ENCODE measurements at places on chromosomes 13 and 19. TPM values are rescaled to one million over a fixed set of nuclear protein-coding genes. Genes with fewer than 3 reads are reported as not detected.

GRCh38 chr13:76991432-76991795, 467 bp upstream of the CLN5 start:
- DNase-seq = no peak

- DNase-seq = no peak
These were observed 10.4 kb upstream of the CACTIN start for GRCh38 chr19:3636962-3637361.

- no peak for DNase-seq
These were observed 13.1 kb downstream of the XRCC1 start for GRCh38 chr19:43562226-43562697.

DNA sequence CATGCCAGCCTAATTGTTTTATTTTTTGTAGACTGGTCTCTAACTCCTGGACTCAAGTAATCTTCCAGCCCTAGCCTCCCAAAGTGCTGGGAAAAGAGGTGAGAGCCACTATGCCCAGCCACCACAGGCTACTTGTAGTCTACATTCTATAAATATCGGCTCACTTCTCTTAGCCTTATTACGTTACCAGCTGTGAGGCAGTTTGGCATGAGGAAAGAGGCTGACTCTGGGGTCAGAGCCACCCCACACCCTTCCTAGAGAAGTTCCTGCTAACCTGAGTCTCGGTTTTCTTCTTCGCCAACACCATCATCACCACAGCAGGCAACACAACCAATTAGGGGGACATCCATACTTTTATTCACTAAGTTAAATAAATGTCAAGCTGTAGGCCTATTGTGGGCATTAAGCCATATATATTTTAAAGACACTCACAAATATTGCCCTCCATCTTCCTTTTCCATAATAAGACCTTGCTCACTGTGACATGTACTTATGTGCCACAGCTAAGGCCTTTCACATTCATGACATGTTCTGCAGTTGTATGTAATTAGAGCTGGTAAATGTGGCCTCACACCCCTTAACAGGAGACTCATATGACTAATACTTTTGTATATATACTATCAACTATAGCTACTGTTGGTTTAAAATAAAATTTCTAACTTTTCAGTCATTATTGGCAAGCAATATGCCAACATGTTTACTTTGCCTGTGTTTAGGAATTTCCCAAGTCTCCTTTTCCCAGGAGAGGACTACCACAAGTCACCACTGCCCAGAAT, 5.7 kb downstream of the SLC25A30 start:
- no peak for DNase-seq

- DNase-seq = no peak
These were observed 15.4 kb downstream of the MED26 start for GRCh38 chr19:16612636-16613035.

DNA sequence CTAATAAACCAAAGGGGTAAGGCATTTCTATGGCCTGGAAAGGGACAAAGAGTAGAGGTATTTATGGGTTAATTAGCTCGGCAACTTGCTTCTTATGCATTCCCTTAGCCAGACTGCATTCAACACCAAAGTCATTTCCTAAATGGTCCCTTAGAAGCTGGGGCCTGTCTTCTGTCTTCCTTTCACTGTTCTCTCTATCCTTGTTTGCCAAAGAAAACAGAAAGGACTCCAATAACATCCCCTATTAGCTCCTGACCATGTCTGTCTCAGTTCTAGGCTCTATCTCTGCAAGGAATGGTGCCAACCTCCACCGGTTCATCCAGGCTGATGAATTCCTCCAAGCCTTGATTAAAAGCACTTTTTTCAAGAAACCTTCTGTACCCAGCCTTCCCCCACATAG, 123.5 kb downstream of the KCTD12 start:
- no peak for DNase-seq

DNA sequence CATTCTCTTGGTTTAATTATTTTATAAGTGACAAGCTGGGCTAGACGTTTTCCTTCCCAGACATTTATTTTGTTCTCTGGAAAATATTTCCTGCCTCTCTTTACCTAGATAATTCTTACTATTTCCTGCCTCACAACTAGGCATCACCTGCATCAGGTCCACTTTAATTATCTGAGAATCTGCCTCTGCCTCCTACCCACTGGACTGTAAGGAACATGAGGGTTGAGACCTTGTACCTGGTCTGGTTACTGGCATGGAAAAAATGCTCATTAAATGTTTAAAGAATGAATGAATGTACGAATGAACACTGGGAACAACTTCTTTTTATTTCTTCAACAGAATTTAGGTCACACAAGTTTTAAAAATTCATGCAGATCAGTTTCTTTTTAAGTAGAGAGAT, 13.4 kb upstream of the METTL21C start:
- DNase-seq = no peak

DNA sequence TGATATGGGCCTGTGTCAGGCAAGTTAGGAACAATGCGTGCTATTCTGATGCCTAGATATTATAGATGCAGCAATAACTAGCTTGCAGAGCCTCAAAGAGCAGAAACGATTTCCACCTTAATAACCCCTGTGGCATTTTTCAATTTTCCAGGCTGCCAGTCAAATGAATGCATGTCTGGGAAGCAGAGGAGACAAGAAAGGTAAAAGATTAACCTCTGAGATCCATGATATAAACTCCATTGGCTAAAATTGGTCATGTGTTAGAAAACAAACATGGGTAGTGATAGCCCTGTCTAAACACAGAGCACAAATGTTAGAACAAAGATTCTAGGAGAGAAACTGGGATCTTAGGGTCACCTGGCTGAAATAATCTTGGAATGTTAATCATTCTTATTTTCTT, 811.1 kb downstream of the DIAPH3 start:
- no peak for DNase-seq

DNA sequence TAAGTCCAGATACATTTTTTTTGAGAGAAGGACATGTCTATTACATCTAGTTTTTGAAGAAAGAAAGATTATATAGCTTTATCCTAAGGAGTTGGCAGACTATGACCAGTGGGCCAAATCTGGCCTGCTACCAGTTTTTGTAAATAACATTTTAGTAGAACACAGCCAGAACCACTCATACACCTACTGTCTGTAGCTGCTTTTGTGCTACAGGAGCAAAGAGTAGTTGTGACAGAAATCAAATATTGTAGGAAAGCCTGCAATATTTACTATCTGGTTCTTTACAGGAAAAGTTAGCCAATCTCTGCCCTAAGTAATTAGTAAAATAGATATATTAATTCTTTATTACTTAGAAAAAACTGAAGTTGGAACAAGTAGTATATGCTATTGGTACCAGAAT, 17.2 kb downstream of the TDRD3 start:
- no peak for DNase-seq

GRCh38 chr13:112842931-112843391, 126.1 kb upstream of the MCF2L start:
- DNase-seq = no peak

GRCh38 chr13:113129921-113130750, 7.5 kb downstream of the F10 start:
- no peak for DNase-seq

DNA sequence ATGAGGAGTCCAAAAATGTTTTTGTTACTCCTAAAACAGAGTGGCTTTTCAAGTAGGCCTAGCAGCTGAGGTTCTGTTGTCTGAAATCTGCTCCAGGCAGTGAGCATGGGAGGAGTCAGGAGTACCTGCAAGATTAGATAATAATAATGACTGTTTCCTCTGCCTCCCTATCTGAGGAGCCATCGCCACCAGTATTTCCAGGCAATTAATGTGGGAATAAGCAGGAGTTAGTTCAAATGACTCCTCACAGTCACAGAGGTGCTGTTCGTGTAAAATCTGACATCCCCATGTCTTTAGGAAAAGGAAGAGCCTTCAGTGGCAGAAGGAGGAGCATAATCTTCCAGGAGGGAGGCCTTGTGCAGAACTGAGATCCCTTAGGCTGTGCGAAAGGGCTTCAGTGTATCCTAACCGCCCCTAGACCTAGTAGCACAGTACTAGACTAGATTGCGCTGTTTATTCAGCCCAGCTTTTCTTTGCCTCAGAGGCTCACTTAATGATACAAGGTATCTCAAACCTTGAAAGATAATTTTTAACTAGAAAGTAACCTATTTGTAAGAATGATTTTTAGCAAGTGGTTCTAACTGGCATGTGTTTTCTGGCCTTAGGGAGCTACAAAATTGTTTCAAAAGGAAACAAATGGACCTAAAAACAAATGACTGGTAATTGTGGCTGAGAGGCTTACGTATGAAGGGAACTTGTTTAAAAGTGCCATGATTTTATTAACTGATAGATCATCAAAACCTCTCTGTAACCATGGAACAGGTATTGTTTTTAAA, 49.0 kb downstream of the FREM2 start:
- no peak for DNase-seq

DNA sequence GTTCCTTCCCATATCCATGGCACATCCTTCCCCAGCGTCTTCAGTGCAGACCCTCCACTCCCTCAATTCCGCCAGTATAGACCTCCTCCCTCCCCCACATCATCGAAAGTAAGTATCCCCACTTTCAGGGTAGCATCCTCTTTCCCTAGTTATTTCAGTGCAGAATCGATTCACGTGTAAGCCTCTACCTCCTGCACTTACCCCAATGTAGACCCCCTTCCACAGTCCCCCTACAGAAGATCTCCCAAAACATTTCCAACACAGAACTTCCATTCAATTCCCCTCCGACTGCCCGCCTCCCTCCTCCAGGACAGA, 664 bp downstream of the IRF3 start:
- no peak for DNase-seq

- no peak for DNase-seq
These were observed 12.4 kb downstream of the CDK8 start for GRCh38 chr13:26266311-26266710.

GRCh38 chr13:46738055-46738454, 58.9 kb downstream of the ESD start:
- no peak for DNase-seq

DNA sequence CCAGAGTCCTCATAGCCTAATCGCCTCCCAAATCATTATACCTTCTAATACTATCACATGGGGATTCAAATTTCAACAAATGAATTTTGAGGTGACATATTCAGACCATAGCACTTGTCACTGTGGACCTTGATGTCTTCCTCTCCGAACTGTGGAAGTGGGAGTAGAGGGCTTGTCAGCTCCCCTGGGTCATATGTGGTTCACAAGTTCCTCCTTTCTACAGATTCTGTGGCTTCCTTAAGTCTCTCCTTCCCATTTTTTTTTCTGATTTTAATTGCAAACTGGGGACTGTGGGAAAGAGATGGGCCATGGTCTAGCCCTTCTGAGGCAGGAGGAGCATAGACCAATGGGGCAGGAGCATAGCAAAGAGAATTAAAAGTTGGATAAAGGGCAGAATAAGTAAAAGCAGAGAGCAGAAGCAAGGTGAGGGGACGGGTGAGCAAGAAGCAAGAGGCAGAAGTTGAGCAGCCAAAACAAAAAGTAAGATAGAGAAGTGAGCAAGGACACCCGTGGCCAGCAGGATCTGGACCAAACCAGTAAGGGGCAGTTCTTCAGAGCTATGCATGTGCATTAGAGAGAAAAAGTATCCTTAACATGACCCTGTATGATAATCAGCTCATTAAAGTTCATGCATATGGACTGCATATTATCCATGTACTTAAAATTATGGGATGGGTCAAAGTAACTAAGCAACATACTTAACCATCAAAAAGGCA, 2.6 kb upstream of the SIGLEC7 start:
- no peak for DNase-seq

GRCh38 chr13:31064636-31065035, 97.1 kb downstream of the HSPH1 start:
- no peak for DNase-seq

DNA sequence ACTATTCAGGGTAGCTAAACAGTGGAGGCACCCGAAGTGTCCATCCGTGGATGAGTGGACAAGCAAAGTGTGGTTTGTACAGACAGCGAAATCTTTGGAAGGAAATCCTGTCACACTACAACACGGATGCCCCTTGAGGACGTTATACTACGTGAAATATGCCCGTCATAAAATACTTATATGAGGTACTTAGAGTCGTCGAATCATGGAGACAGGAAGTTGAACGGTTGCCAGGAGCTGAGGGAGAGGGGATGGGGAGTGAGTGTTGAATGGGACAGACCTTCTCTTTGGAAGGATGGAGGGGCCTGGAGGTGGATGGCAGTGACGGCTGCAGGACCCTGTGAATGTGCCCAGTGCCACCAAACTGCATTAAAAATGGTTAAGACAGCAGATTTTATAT, 11.6 kb downstream of the ATP4B start:
- no peak for DNase-seq

The FCER2 gene
- not detected for total RNA-seq

The CEACAM3 gene
- total RNA-seq = 0.21 TPM

The URAD gene
- total RNA-seq = not detected

The ZNF83 gene
- total RNA-seq = 17.3 TPM

The UBE2L5 gene
- total RNA-seq = not detected

All from heart right ventricle (tissue), 16 donors.